Tibial nerve (tissue), 4 donors: ENCODE measurements at places on chromosomes 4 and X. TPM values are rescaled to one million over a fixed set of nuclear protein-coding genes. Genes with fewer than 3 reads are reported as not detected.
A peak's percentile ranks its signal among the peaks of the same experiment; 100 is the strongest.

Gene FREM3
- total RNA-seq = not detected

Gene CBLL2
- total RNA-seq = not detected

Gene COL4A5
- 9.3 TPM for total RNA-seq

Gene PFKFB1
- total RNA-seq = 5.0 TPM

Gene FGF13
- 6.5 TPM for total RNA-seq

DNA sequence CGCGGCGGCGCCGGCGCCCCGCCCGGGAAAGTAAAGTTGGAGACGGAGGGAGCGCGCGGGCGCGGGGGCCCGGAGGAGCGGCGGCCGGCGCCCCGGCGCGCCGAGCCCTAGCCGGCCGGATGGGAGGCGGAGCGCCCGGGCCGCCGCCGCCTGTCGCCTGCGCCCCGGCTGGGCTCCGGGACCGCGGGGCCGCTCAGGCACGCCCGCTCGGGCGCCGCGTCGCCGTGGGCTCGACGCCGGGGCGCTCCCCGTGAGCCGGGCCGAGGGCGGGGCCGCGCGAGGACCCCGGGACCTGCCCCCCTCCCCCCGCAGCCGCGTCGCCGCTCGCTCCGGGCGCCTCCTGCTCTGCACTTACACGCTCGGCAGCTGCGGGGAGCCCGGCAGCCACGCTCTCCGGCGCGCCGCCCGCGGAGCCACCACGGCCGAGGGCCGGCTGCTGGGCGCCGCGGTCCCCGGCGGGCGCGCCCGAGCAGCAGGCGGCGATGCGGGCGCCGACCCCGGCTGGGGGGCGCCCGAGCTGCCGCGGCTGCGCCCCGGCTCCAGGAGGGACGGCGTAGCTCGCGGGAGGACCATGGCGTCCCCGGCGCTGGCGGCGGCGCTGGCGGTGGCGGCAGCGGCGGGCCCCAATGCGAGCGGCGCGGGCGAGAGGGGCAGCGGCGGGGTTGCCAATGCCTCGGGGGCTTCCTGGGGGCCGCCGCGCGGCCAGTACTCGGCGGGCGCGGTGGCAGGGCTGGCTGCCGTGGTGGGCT lies at the start of gene ADRA2C:
Gene ADRA2C (plus strand): TSS at position 350 of the 749 bp plus-strand sequence. CDS start 222 bp downstream, at position 572.
- no peak for DNase-seq
- H3K4me3 ChIP-seq = no peak within 1 kb of the TSS
- H3K4me1 ChIP-seq = peaks cover 22% of the 10 kb centered on the region
- H3K27me3 ChIP-seq = peaks cover 30% of the 10 kb centered on the region

DNA sequence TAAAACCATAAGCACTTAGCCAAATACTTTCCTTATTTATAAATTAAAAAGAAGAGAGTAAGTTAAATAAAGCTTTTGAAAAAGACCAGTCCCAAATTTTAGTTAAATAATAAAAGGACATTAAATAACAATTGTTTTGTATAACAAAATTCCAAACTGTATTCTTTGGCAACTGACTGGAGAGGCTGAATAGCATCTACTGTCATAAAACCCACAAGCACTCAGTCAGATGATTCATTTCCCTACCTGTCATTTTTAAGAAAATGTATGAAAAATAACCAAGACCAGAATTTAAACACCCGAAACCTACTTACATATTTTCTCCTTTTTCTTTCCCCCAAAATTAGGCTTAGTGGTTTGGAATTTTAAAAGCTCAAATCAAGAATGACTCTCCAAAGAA lies 32.5 kb upstream of the SMIM10L2A start:
- H3K27ac ChIP-seq = no peak overlapping the region
- H3K4me1 ChIP-seq = no peaks in the 10 kb centered on the region
- no peak overlapping the region for H3K4me3 ChIP-seq
- DNase-seq = no peak
- no peaks in the 10 kb centered on the region for H3K36me3 ChIP-seq

DNA sequence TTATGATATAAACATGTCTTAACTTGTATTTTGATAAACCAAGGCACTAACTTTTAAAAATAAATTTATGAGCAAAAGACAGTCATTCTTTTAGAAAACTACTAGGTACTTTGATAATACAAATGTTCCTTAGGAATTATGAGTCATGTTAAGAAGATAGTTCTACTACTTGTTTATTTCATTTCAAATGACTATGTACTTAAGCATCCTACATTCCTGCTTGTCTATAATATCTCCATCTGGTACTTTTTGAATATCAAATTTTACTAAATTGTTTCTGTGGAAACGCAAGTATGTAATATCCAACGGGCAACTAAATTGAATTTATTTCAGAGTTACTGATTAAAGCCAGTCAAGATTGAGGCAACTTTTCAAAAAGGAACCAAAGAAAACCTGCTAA lies 61.8 kb downstream of the CAMK2D start:
- no peaks in the 10 kb centered on the region for H3K27me3 ChIP-seq
- no peaks in the 10 kb centered on the region for H3K36me3 ChIP-seq
- H3K4me3 ChIP-seq = no peak overlapping the region
- no peaks in the 10 kb centered on the region for H3K4me1 ChIP-seq

DNA sequence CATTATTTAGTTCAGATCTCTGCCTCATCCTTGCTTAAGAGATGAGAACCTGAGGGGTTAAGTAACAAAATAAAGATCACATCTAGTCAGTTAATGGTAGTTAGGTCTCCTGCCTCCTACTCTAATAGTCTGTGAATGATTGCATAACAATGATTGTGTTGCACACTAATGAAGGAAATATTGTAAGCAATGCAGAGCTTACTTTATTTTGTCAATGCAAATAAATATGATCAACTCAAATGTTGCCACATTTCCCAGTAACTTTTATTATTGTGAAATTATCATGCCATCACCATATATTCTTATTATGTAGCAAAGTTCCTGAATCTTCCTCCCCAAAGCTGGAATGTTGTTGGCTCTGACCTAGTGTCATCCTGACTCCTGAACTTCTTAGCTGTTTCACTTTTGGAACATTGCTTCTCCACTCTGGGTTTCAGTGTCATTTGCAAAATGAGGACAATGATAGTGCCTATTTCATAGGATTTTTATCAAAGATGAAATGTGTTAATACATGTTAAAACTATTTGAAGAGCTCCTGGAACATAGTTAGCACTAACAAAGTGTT lies 17.0 kb upstream of the GABRA4 start:
- H3K27me3 ChIP-seq = no peaks in the 10 kb centered on the region
- no peak overlapping the region for H3K27ac ChIP-seq
- no peaks in the 10 kb centered on the region for H3K4me1 ChIP-seq
- DNase-seq = no peak
- no peak overlapping the region for H3K4me3 ChIP-seq

- H3K36me3 ChIP-seq = no peaks in the 10 kb centered on the region
- H3K4me3 ChIP-seq = no peak overlapping the region
- H3K4me1 ChIP-seq = no peaks in the 10 kb centered on the region
- DNase-seq = peak; percentile 35
- H3K27me3 ChIP-seq = no peaks in the 10 kb centered on the region
Measured at GRCh38 chrX:49291615-49292337, 11.7 kb upstream of the GAGE10 start.

DNA sequence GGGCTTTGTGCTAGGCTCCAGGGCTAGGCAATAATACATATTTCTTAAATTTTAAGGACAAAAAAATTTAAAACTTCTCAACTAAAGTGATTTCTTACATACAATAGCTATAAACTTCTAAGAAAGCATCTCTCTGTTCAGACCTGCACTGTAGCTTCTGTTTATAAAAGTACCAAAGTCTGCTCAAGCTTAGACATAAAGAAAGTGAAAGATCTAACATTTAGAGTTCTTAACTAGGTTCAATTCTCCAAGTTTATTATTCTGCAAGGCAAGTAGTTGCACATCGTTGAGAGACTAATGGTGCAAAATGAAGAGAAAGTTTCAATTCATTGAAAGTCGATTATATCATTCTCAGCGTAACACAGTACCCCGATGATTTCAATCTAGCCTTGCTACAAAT lies 857.4 kb upstream of the HTR2C start:
- H3K36me3 ChIP-seq = no peaks in the 10 kb centered on the region
- H3K27ac ChIP-seq = no peak overlapping the region
- no peak overlapping the region for H3K4me3 ChIP-seq
- DNase-seq = no peak
- no peaks in the 10 kb centered on the region for H3K27me3 ChIP-seq

GRCh38 chrX:128599632-128600031 lies 547.4 kb upstream of the ACTRT1 start:
- H3K4me1 ChIP-seq = no peaks in the 10 kb centered on the region
- H3K27ac ChIP-seq = no peak overlapping the region
- no peak for DNase-seq
- H3K36me3 ChIP-seq = no peaks in the 10 kb centered on the region

GRCh38 chr4:19776021-19776459 lies 475.7 kb upstream of the SLIT2 start:
- no peak for DNase-seq
- H3K4me1 ChIP-seq = no peaks in the 10 kb centered on the region
- H3K36me3 ChIP-seq = no peaks in the 10 kb centered on the region
- no peaks in the 10 kb centered on the region for H3K27me3 ChIP-seq
- no peak overlapping the region for H3K27ac ChIP-seq

- no peak overlapping the region for H3K4me3 ChIP-seq
- no peak for DNase-seq
- no peaks in the 10 kb centered on the region for H3K4me1 ChIP-seq
Measured at GRCh38 chr4:8331575-8331955, 62.0 kb downstream of the HTRA3 start.

DNA sequence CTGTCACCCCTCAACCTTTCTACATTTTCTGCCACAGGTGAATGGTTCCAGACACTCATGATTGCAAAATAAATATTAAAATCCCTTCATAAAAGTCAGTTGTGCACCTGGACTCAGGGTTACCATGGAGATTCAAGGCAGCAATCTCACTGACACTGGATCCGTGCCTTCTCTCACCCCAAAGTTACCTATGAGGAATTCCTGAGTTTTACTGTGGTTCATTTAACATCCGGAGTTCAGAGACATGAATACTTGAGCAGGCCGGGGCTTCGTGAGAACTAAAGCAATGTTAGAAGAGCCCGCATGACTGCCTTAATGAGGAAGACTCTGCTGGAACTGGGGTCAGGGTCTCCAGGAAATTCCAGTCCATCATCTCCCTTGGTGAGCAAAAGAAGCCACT lies 12.5 kb upstream of the CLNK start:
- no peak overlapping the region for H3K27ac ChIP-seq
- peaks cover 5% of the 10 kb centered on the region for H3K4me1 ChIP-seq
- H3K27me3 ChIP-seq = no peaks in the 10 kb centered on the region
- H3K36me3 ChIP-seq = no peaks in the 10 kb centered on the region
- no peak overlapping the region for H3K4me3 ChIP-seq

DNA sequence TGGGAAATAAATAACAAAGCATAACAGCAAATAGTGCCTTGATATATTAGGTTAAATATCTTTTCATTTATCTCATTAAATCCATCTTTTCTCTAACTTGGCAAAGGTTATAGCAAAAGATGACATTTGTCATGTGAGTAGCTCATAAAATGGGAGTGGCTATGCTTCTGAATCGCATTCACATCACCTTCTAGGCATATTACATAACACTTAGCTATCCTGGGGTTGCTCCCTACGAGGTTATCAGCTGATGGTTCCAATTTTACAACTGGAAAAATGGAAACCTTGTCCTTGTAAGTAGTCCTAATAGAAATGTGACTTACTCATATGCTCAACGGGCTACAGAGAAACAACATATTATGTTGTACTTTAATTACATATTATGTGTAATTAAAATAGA lies 10.3 kb upstream of the CASP6 start:
- no peak overlapping the region for H3K27ac ChIP-seq
- H3K4me3 ChIP-seq = no peak overlapping the region
- no peaks in the 10 kb centered on the region for H3K36me3 ChIP-seq
- no peaks in the 10 kb centered on the region for H3K27me3 ChIP-seq

- H3K27me3 ChIP-seq = no peaks in the 10 kb centered on the region
- H3K36me3 ChIP-seq = no peaks in the 10 kb centered on the region
- H3K4me3 ChIP-seq = no peak overlapping the region
Measured at GRCh38 chr4:1623821-1624518, 60.1 kb downstream of the FAM53A start.

DNA sequence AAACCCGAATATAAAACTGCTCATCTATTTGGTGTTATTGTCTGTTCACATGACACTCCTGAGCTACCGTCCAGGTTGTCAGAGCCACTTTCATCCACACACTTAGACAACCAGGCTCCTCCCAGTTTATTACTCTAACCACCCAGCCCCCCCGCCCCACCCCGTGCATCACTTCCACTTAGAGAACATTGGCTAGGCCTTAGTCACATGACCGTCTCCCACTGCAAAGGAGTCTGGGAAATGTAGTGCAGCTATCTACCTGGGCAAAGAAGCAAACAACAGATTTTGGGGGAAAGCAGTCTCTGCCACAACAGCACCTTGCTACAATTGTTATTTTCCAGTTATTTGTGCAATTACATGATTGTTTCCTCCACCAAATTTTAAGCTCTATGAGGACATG lies 57.6 kb upstream of the RBPJ start:
- H3K4me1 ChIP-seq = no peaks in the 10 kb centered on the region
- H3K27me3 ChIP-seq = no peaks in the 10 kb centered on the region
- H3K36me3 ChIP-seq = no peaks in the 10 kb centered on the region
- no peak for DNase-seq

DNA sequence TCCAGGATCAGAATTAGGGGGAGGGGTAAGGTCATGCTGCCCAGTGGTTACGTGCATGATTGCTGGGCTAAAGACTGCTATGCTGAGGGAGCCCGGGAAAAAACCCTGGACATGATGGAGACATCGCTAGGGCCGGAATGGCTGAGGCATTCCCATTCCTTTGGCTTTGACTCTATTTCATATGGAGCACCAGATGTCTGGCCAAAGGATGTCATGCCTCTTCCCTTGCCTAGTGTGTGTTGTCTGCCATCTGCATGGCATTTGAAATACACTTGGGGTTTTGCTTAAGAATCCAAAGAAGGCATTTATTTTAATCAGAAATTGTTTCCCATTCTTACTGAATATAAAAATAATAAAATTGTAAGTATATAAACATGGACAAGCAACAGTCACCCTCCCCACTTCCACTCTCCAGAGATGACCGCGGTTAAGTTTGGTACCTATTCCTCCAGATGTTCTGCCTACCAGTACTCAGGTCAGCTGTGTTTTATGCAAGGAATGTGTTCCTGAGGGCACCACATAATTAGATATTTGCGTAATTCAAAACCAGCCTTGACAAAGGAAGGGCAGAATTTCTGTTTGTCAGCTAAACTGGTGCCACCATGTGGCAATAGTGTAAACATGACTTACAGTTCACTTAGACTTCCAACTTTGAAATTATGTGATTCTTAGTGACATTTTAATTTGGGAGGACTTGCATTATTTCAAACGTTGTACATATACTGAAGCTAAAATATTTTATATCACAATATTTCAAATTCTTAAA lies 105.9 kb downstream of the CT47B1 start:
- DNase-seq = no peak
- H3K36me3 ChIP-seq = no peaks in the 10 kb centered on the region
- no peaks in the 10 kb centered on the region for H3K27me3 ChIP-seq
- H3K27ac ChIP-seq = no peak overlapping the region
- no peaks in the 10 kb centered on the region for H3K4me1 ChIP-seq

GRCh38 chr4:188657365-188657764 lies 518.1 kb downstream of the TRIML1 start:
- no peak for DNase-seq
- no peaks in the 10 kb centered on the region for H3K36me3 ChIP-seq
- H3K4me1 ChIP-seq = no peaks in the 10 kb centered on the region
- no peak overlapping the region for H3K4me3 ChIP-seq
